Smooth muscle cell of trachea (primary cell): ENCODE measurements at places on chromosomes 7 and 10. TPM values are rescaled to one million over a fixed set of nuclear protein-coding genes. Genes with fewer than 3 reads are reported as not detected.

Gene SYT15B
- total RNA-seq: not detected in 2 replicates

Gene ERVW-1
- not detected in 2 replicates for total RNA-seq

Gene GPR26
- total RNA-seq: not detected in 2 replicates

Gene TAS2R39
- total RNA-seq: not detected in 2 replicates

Gene SH2D4B
- not detected in 2 replicates for total RNA-seq

Gene SLC16A9
- 0.33 and 1.9 TPM in 2 replicates for total RNA-seq

Gene SNX10
- 0.15 and 0.17 TPM in 2 replicates for total RNA-seq

Gene LSM5
- total RNA-seq: 12.9 and 41.9 TPM in 2 replicates

Gene CCL26
- total RNA-seq: 0.33 TPM in 1 of 2 replicates, not detected in the other

Gene TMEM209
- total RNA-seq: 10.0 and 10.3 TPM in 2 replicates

Gene BCAP29
- 34.6 and 67.5 TPM in 2 replicates for total RNA-seq

Gene TSPAN13
- 3.0 and 4.4 TPM in 2 replicates for total RNA-seq

Gene MMP21
- 0.17 TPM in 1 of 2 replicates, not detected in the other for total RNA-seq

Gene GIMAP6
- total RNA-seq: 0.15 TPM in 1 of 2 replicates, not detected in the other

Gene NEUROG3
- total RNA-seq: not detected in 2 replicates

Gene SPDYE1
- total RNA-seq: not detected in 2 replicates

Gene KLLN
- 0.73 and 1.2 TPM in 2 replicates for total RNA-seq

Gene PROSER2
- 2.0 and 5.8 TPM in 2 replicates for total RNA-seq

Gene ACADSB
- total RNA-seq: 8.1 and 14.0 TPM in 2 replicates

Gene HOXA9
- 0.15 TPM in 1 of 2 replicates, not detected in the other for total RNA-seq

Gene WEE2
- total RNA-seq: 0.33 TPM in 1 of 2 replicates, not detected in the other

Gene ACHE
- total RNA-seq: 2.2 TPM in 1 of 2 replicates, not detected in the other

Gene NUTM2E
- 0.15 TPM in 1 of 2 replicates, not detected in the other for total RNA-seq

Gene NOM1
- 11.6 and 14.6 TPM in 2 replicates for total RNA-seq

Gene PRSS1
- not detected in 2 replicates for total RNA-seq

Gene NUTM2D
- 2.2 and 4.1 TPM in 2 replicates for total RNA-seq

Gene DPCD
- 29.4 and 59.6 TPM in 2 replicates for total RNA-seq

Gene DCLRE1A
- 4.8 and 8.3 TPM in 2 replicates for total RNA-seq

Gene SPDYE8
- total RNA-seq: 0.17 TPM in 1 of 2 replicates, not detected in the other

Gene TAS2R41
- 0.17 TPM in 1 of 2 replicates, not detected in the other for total RNA-seq

Gene HECTD2
- total RNA-seq: 9.9 and 11.1 TPM in 2 replicates

Gene SFRP5
- total RNA-seq: not detected in 2 replicates

Gene HTRA1
- 159 and 177 TPM in 2 replicates for total RNA-seq

Gene KCNIP2
- total RNA-seq: 0.29 and 0.66 TPM in 2 replicates

Gene TCAF2
- total RNA-seq: 2.6 and 5.2 TPM in 2 replicates

Gene TFPI2
- total RNA-seq: 6.6 and 14.5 TPM in 2 replicates

Gene NPC1L1
- total RNA-seq: 0.15 and 0.17 TPM in 2 replicates

Gene ARHGAP21
- total RNA-seq: 152 and 184 TPM in 2 replicates

Gene OR2A5
- total RNA-seq: not detected in 2 replicates

Gene CALHM3
- total RNA-seq: 0.15 TPM in 1 of 2 replicates, not detected in the other

Gene CCDC146
- 2.2 and 3.6 TPM in 2 replicates for total RNA-seq

Gene ADAM22
- 1.0 and 1.5 TPM in 2 replicates for total RNA-seq

Gene IMPDH1
- 50.0 and 69.0 TPM in 2 replicates for total RNA-seq

Gene FZD8
- total RNA-seq: 1.6 and 3.5 TPM in 2 replicates

Gene AKR1C8
- total RNA-seq: not detected in 2 replicates

Gene POU6F2
- not detected in 2 replicates for total RNA-seq

Gene H2BK1
- not detected in 2 replicates for total RNA-seq

Gene TFEC
- total RNA-seq: under 0.01 and 0.17 TPM in 2 replicates

Gene SYT15
- total RNA-seq: under 0.01 and 0.15 TPM in 2 replicates

Gene PGAM2
- 0.17 and 0.29 TPM in 2 replicates for total RNA-seq
